ENCODE measurements at places on chromosomes 4 and X.

- DNase-seq = no peak
Observed at GRCh38 chrX:111597967-111598366, 83.0 kb upstream of the ALG13 start.

DNA sequence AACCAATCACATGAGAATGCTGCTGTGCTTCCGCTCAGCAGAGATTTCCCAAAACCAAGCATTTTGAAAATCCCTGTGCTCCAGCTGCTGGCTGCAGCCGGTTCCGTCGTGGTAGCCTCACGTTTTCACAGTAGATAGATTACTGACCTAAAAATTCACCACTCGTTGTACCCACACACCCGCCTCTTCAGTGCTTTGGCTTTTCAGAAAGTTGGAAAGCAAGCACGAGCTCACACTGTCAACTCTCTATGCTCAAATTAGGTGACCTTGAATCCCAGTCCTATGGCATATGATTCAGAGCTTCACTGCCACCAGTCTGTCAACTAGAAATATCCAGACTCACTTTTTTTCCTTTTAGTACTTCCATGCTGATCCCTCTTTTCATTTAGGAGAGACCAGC, 168.9 kb downstream of the DCTD start:
- DNase-seq = no peak

DNA sequence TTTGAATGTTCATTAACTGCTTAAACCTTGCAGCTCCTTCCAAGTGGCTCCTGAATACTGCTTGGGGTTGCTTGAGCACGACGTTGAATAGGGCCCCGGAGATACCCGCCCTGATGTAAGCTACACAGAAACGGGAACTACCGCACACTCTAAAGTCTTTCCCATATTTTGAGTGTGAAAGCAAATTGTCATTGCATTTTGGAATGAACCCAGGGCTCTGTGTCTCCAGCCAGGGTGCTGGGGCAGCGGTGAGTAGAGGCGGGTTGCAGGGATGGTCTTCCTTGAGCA, 59.4 kb upstream of the HELT start:
- DNase-seq = no peak

DNA sequence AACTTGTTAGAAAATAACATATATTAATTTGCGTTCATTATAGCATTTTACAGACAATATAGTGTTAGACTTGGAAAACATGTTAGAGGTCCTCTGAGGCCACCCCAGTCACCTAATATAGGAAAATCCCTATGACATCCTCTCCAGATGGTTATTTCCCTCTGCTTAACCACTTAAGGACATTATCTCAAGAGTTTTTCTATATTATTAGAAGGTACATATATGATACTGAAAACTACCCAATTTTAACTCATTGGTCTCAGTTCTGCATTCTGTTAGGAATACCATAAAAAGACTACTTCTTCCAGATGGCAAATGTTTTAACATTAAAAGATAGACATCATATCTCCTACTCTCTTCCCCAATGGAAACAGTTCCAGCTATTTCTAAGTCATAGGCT, 21.4 kb downstream of the PTPN13 start:
- no peak for DNase-seq

GRCh38 chrX:16124201-16124600, 836 bp downstream of the GRPR start:
- no peak for DNase-seq

DNA sequence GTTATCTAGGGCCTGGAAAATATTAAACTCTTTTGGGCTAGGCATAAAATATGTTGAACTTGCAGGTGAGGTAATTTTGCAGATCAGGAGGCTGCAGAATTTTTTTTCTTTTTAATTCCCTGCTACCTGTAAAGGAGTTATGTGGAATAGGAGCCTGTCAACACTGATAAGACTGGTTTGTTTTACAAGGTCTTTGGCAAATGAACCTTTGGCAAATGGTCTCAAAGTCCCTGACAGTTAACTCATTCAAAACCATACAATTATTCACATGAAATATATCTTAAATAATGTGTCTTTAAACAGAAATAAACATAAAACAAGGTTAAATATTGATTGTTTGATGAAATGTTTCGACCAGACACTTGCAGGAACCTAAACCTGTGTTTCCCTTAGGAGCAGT, 340.2 kb downstream of the GASK1B start:
- no peak for DNase-seq

DNA sequence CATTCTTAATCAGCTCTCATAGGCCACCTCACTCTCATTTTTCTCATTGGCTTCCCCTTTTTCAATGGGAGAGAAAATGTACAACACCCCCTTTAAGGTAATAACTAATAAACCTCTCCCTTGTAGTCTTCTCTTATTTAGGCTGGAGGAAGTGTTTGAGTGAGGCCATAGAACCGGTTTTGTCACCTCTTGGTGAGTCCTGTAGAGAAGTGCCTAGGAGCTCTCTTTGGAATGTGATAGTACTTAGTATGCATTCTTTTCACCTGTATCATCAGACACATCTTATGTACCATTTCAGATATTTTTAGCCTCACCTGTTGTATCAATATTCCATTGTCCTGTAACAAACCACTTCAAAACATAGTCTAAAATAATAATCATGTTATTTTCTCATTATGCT, 3.5 kb upstream of the TAB3 start:
- no peak for DNase-seq

DNA sequence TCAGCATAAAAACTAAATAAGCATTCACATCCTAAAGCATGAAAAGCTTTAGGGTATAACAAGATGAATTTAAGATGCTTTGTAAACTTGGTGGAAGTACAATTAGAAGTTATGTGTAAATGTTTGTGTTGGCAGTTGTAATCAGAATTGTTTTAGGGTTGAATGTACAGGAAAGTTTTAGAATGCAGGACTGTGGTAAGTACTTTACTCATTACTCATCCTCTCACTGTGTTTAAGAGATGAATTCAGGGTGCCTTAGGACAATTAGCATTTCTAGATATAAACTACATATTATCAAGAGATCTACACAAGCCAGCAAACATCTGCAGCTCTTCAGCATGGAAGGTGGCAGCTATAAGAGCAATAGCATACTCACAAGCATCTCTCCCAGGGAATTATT, 77.5 kb upstream of the ELOVL6 start:
- no peak for DNase-seq

DNA sequence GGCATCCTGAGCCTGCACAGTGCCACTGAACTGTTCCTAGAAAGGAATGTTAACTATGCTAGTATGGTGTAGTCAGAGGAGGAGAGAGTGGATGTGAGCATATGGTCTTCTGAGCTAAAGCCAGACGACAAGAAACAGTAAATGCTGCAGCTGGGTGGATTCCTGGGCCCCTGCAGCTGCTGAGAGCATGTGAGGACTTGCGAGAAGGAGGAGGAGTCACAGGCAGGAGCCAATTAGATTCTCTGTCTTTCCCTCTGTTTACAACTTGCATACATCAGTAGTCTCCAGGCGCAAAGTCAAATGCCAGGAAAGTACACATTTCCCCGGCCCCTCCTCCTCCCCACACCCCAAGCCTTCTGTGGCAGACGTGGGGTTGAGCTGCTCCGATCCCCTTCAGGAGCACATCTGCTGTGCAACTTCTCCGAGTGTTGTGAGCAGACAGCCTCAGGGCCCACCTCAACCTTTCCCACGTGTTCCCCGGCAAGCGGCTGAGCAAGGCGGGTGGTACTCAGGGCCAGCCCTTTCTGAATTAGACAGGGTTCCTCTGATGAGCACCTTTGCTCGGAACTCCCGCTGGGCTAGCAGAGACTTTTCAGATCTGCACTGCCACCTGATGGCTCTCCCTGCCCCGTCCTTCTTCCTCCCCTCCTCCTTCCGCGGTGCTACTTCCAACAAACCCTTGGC, 108.7 kb upstream of the ATP6AP2 start:
- no peak for DNase-seq

DNA sequence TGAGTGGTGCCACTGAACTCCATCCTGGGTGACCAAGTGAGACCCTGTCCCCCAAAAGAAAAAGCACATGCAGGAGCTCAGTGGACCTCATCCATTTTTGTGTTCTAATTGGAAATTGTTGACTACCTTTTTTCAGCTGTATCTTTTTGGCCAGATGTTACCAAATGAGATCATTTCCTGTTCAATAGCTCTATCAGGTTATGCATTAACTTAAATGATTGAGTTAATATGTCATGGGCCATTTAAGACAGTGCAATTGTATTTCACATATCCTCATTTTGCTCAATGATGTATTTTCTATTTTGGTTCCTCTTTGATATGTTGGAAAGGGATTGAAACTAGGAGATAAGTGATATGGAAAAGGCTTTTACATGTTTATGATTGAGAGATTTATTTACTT, 26.2 kb upstream of the RHOH start:
- DNase-seq = no peak

- DNase-seq = peak; percentile 37
Observed at GRCh38 chrX:153687121-153688039, at the start of gene SLC6A8. TSS of gene SLC6A8 (plus strand) at chrX:153687926. CDS start at chrX:153688575, 649 bp downstream.

- no peak for DNase-seq
Observed at GRCh38 chr4:69549651-69550050, 53.9 kb upstream of the UGT2B4 start.

DNA sequence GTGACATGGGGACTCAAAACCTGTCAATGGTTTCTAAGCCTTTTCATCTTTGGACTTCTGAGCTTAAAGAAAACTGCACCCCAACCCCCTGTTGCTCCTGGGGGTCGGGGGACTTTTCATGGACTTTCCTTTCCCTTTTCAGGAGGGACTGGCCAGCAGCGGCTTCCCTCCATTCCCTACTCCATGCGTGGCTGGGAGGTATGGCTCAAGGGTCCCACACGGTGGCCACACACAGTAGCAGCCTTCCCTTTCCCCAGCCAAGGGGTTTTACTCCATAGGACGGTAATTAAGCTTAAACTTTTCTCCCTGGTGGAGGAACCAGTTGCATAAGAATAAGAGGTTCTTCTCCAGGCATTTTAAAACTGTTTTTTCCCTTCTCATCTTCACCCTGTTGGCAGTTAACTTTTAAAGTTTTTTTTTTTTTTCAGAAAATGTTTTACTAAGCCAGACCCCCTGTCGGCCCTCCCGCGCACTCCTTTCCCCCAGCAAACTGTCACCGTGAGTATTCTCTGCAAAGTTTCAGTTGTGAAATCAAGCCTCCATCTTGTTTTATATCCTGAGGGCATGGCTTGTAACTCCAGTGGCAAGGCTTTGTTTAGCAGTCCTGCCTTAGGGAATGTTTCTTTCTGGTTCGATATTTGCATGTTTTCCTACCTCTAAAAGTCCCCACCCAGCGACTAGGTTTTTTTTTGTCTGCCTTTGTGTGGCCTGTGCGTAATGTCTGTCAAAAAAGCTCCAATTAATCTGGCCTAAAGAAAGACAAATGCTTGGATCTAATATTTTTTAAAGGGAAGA, 325.7 kb downstream of the TLL1 start:
- DNase-seq = no peak

DNA sequence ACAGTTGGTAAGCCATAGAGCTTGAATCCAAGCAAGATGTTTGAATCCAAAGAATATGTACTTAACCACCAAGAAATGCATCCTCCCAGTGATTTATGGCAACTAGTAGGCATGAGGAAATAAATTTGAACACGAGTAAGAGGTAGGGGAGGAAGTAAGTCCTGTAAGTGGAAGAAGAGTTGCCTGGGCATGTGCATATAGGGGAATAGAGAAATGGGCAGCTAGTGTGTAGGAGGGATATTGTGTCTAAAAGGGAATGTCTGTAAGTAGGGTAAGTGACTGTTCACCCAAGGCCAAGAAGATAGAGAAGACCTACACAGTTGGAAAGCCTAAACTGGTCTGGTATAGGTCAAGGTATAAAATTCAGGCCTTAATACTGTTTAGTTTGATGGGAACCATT, 4.6 kb downstream of the SH3BGRL start:
- no peak for DNase-seq

DNA sequence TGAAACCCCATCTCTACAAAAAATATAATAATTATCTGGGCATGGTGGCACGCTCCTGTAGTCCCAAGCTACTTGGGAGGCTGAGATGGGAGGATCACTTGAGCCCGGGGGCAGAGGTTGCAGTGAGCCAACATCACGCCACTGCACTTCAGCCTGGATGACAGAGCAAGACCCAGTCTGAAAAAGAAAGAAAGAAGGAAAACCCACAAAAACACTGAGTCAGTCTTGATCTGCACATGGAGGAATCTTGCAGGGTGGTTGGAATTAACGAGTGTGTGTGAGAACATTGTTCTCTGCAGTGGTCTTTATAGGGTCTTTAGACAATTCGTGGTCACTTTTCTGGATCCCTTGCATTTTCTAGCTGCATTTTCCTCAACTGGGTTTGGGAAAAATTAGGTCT, 23.2 kb downstream of the ADD1 start:
- DNase-seq = no peak

DNA sequence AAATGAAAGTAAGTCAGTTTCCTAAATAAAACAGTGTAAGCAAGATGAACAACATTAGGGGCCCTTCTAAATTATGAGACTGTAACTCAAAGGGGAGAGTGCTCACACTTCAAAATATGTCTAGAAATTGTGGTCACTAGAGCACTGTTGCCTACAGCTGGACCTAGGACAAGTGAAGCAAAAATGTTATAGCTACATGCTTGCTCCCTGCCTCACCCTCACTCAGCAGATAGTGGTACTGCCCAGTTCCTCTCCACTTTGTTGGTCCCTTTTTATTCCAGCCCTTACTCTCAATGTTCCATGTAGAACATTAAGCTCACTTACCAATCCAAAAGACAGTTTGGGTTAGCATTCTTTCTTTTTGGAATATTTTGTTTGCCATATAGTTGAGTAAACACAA, 147.3 kb downstream of the GRIA3 start:
- no peak for DNase-seq

DNA sequence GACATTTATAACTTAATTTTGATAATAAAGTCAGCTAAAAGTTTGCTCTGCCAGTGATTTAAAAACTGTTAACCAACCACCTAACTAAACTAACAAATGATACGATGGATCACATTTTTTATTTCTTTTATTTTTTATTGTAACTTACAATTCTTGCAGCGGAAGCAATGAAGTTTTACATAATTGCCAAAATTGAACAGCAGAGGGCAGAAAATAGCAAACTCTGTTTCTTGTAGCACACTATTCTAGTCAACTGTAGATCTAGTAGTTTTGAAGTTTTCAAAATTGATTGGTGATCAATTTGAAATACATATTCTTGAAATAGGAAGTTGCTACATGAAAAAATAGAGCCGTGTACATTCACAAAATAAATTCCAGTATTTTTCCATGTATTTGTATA, 2.8 kb upstream of the GRIA2 start:
- DNase-seq = no peak

- no peak for DNase-seq
Observed at GRCh38 chrX:30283456-30284200, 25.6 kb downstream of the NR0B1 start.

GRCh38 chr4:86155766-86156165, 204.1 kb downstream of the MAPK10 start:
- DNase-seq = no peak

DNA sequence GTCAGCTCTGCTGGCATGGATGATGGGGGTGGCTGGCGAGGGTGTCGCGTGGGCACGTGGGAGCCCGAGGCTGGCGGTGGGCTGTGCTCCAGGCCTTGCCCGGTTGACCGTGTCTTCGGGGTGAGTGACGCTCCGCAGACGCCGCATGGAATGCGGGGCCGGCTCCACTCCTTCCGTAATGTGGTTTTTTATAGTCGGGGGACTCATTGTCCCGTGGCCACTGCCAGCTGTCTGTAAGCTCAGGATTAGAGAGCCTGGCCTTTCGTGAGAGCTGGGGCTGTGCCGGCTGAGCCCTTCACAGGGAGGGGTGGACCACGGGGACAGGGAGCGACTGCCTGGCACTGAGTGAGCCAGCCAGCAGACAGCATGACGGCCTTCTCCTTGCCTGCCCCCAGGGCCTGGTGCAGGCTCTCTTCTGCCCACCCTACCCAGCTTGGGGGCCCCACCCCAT, 20.4 kb downstream of the DOK7 start:
- DNase-seq = no peak

GRCh38 chr4:70531981-70532380, 13.6 kb downstream of the AMTN start:
- DNase-seq = no peak

GRCh38 chr4:62250100-62250499, 1050.0 kb downstream of the ADGRL3 start:
- no peak for DNase-seq

All from T-helper 2 cell (primary cell).